Activated CD8-positive, alpha-beta T cell treated with anti-CD3 and anti-CD28 coated beads, Interleukin-2, amount 10 ng/mL, durations not matched to agents 7 days and 5 days (primary cell): ENCODE measurements at places on chromosomes 7 and 10. TPM values are rescaled to one million over a fixed set of nuclear protein-coding genes. Genes with fewer than 3 reads are reported as not detected.

SRRM3 gene
- not detected for total RNA-seq

COL28A1 gene
- not detected for total RNA-seq

PHKG1 gene
- total RNA-seq = 2.0 TPM

PARD3 gene
- total RNA-seq = 0.68 TPM

IDI1 gene
- total RNA-seq = 65.3 TPM

ZSCAN25 gene
- total RNA-seq = 34.8 TPM

PGAM2 gene
- total RNA-seq = 0.68 TPM

LIPJ gene
- total RNA-seq = not detected

CCL24 gene
- not detected for total RNA-seq

PILRA gene
- 8.1 TPM for total RNA-seq

DPY19L1 gene
- total RNA-seq = 18.9 TPM

SSC4D gene
- total RNA-seq = 0.47 TPM

KLF14 gene
- total RNA-seq = not detected

ERVW-1 gene
- not detected for total RNA-seq

CLEC2L gene
- not detected for total RNA-seq

SFRP4 gene
- not detected for total RNA-seq

CALY gene
- total RNA-seq = not detected

CFAP70 gene
- 0.57 TPM for total RNA-seq

FEZF1 gene
- total RNA-seq = not detected

SLC39A12 gene
- not detected for total RNA-seq

GCK gene
- total RNA-seq = not detected

NPFFR1 gene
- not detected for total RNA-seq

PNLIP gene
- not detected for total RNA-seq

HOXA13 gene
- not detected for total RNA-seq

TMEM130 gene
- total RNA-seq = not detected

TMEM229A gene
- not detected for total RNA-seq

CALML3 gene
- total RNA-seq = not detected

TBRG4 gene
- 133 TPM for total RNA-seq

NODAL gene
- not detected for total RNA-seq

ZNF239 gene
- 0.52 TPM for total RNA-seq

ITGA8 gene
- total RNA-seq = not detected

IKZF1 gene
- 370 TPM for total RNA-seq

LFNG gene
- total RNA-seq = 136 TPM

HEPACAM2 gene
- total RNA-seq = not detected

MYH16 gene
- not detected for total RNA-seq

FAM237B gene
- total RNA-seq = not detected

GBX1 gene
- not detected for total RNA-seq

GARIN1A gene
- total RNA-seq = 0.60 TPM

TUBB8 gene
- total RNA-seq = not detected

NRCAM gene
- 0.47 TPM for total RNA-seq

ACTL6B gene
- total RNA-seq = not detected

AZGP1 gene
- total RNA-seq = not detected

JAKMIP3 gene
- 0.08 TPM for total RNA-seq

ANXA7 gene
- 85.0 TPM for total RNA-seq

HTRA1 gene
- not detected for total RNA-seq

PRPS1L1 gene
- total RNA-seq = not detected

ANTXRL gene
- total RNA-seq = not detected

DRGX gene
- total RNA-seq = not detected

CAV1 gene
- not detected for total RNA-seq

CXCL12 gene
- total RNA-seq = not detected

FOXI2 gene
- not detected for total RNA-seq

LEP gene
- not detected for total RNA-seq

ZNF680 gene
- total RNA-seq = 12.9 TPM

PHF14 gene
- 32.1 TPM for total RNA-seq

FAM13C gene
- total RNA-seq = not detected

RNF148 gene
- not detected for total RNA-seq
